Hematopoietic multipotent progenitor cell treated with erythropoietin and hydrocortisone succinate and interleukin-3 and kit ligand, for 6 days (in vitro differentiated cells): ENCODE measurements at places on chromosomes 4 and X.

DNA sequence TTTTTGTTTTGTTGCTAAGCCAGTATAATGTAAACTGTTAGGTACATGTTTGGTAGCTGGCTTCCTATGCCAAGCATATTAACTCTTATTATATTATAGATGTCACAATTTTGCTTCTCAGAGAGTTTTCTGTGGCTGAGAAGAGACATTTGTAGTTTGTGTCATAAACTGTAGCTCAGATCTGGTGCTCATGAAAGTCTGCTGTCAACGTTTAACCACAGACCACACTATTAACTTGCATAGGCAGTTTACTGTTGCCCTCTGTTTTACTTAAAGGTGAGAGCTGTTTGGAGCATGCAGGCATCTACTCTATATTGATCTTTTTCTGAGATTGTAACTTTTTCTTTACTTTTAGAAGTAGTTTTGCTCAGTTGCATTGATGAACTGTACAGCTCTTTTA, 166.8 kb downstream of the TLL1 start:
- no peak for DNase-seq

GRCh38 chrX:41180194-41180908, 95.1 kb downstream of the USP9X start:
- DNase-seq, result peak; percentile 78

DNA sequence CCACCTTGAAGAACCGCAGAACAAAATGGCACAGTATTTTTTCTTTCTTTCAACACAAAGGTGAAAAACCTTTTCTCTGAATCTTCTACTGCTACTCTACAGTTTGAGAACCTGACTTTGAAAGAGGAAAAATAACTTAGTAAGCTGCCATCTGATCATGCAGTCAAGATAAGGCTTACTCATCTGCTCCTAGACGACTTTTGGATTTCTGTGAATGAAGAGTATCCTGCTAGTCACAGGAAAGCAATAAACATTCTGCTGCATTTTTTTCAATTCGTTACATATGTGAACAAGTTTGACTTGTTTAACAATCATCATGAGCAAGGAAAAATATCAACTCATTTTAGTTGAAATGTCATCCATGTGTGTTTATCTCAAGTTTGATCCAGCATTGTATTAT, 25.2 kb downstream of the TIGD2 start:
- peak; percentile 23 for DNase-seq

- no peak for DNase-seq
These were observed 97.4 kb downstream of the CHRNA9 start for GRCh38 chr4:40432504-40432903.

DNA sequence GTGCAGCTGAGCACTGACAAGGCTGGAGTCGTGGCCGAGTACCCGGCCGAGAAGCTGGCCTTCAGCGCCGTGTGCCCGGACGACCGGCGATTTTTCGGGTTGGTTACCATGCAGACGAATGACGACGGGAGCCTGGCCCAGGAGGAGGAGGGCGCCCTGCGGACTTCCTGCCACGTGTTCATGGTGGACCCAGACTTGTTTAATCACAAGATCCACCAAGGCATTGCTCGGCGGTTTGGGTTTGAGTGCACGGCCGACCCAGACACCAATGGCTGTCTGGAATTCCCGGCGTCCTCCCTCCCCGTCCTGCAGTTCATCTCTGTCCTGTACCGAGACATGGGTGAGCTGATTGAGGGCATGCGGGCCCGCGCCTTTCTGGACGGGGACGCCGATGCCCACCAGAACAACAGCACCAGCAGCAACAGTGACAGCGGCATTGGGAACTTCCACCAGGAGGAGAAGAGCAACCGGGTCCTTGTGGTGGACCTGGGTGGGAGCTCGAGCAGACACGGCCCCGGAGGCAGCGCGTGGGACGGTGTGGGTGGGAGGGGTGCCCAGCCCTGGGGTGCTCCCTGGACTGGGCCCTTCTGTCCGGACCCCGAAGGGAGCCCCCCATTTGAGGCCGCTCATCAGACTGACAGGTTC, 24.3 kb downstream of the RGS12 start:
- no peak for DNase-seq

DNA sequence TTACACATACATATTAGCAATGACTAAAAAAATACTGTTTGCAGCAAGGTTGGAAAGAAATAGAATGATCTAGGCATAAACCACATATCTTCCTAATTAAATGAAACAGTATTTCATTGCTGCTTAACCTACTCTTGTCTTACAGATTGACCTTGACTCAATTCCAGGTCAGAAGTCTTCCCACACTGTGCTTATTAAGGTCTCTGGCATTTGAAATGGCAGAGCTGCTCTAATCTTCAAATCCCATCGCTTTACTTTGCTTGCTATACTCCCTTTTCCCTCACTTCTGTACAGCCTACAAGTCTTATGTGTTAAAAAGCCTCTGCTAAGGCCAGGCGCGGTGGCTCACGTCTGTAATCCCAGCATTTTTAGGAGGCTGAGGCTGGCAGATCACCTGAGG, 424.5 kb downstream of the RPA4 start:
- DNase-seq, result no peak

GRCh38 chr4:148333265-148333664, 108.9 kb downstream of the NR3C2 start:
- DNase-seq, result no peak

GRCh38 chr4:80586716-80587115, 251.2 kb downstream of the CFAP299 start:
- DNase-seq, result no peak

DNA sequence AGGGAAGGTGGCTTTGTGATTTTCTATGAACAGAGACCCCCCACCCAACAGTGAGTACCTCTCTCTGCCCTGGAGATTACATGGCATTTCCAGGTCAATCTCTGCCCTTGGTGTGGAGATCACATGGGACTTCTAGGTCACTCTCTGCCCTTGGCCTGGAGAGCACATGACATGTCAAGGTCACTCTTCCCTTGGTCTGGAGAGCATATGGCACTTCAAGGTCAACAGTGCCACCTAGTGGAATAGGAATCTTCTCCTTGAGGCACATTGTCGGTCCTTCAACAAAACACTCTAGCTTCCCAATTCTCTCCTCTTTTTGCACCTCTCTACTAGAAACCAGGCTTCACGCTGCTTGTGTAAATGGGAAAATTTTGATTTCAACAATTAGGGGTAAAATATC, 66.2 kb upstream of the TACR3 start:
- peak; percentile 75 for DNase-seq

DNA sequence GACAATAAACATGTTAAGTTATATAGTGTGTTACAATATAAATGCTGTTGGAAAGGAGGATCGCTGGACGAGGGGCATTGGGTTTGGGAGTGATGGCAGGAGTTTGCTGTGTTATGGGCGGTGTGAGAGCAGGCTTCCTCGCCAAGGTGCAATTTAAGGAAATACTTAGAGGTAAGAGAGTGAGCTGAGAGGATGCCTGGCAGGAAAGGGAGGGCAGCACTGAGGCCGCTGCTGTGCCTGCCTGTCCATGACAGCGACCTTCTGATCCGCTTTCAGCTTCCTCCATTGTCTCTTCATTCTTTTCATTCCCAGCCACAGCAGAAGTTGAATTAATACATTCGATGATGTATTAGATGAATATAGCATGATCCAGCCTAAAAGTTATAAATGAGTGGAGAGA, 41.2 kb upstream of the TBC1D14 start:
- no peak for DNase-seq

DNA sequence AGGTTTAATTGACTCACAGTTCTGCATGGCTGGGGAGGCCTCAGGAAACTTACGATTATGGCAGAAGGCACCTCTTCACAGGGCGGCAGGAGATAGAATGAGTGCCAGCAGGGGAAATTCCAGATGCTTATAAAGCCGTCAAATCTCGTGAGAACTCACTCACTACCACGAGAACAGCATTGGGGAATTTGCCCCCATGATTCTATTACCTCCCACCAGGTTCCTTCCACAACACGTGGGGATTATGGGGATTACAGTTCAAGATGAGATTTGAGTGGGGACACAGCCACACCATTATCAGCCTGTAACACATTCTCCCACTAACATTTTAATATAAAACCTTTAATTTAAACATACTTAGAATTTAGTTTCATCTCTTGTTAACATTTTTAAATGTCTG, 144.7 kb upstream of the SMIM10 start:
- no peak for DNase-seq

- no peak for DNase-seq
These were observed 102.5 kb downstream of the POLA1 start for GRCh38 chrX:24796204-24796603.

- DNase-seq, result no peak
These were observed 5.3 kb downstream of the NAT8L start for GRCh38 chr4:2064276-2064991.

GRCh38 chr4:169604903-169605331, 7.5 kb downstream of the NEK1 start:
- DNase-seq, result no peak

- DNase-seq, result no peak
These were observed 65.2 kb downstream of the IGFBP7 start for GRCh38 chr4:57044996-57045395.

GRCh38 chrX:93422693-93423092, 250.7 kb downstream of the NAP1L3 start:
- peak; percentile 22 for DNase-seq

DNA sequence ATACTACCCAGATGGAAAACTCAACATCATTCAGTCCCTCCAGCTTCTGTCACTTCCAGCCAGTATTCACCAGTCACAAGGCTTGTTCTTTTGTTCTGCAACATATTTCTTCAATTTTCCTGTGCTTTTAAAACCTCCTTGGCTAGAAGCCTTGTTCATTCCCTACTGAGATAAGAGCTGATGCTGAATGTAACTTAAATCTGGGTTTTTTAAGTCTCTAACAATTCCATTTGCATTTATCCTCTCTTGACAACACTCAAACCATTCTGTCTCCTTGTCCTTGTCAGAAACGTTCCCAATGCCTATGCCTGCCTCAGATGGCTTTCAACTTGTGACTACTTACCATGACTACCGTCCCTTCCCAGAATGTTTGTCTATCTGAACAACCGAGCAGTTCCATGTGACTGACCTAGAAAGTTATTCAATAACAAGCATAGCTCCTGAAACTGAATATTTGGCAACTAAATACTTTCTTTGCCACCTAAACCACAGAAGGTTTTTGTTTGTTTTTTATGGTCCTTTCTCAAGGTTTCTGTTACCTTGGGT, 682.9 kb upstream of the GALNTL6 start:
- DNase-seq, result no peak

DNA sequence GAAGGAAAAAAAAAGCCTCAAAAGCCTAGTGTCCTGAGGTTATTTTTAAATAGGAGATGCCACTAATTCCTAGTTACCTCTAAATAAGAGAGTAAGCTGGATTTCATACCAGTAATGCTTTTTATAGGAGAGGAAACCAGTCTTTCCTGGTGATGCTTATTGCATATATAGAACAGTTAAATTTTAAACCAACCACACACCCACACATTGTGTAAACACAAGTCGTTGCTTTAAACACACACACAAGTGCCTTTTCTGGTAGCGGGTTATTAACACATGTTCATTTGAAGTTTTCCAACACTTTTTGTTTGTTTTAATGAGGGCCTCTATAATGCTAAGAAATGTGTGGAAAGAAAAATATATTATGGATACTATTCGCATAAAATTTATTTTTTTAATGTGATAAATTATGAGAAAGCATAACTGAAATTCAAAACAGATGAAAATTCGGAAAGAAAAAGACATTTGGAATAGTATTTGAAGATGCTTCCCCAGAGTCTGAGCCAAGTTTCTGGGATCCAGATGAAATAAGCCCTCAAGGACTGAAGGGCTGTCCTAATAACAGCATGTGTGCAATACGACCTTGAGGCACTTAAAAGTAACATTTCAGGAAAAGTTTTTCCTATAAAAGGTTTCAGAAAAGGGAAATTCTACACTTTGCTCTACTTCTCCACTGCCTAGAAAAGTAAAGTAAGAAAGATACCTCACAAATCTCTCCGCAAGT, 2.0 kb downstream of the ANTXR2 start:
- no peak for DNase-seq

DNA sequence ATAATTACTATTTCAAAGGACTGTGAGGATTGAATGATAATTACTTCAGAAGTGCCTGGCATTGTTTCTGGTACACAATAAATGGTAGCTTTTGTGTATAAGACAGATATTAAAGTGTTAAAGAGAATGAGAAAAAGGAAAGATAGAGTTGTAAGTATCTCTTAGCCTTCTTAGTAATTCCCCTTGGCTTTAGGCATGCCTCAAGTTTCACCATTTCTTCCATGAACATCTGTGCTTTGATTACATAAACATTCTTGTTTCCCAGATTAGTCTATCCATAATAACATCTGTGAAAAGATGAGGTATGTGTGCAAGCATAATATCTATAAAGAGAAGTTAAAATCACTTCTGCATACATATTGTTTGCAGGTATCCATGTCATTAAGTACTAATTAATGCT, 230.9 kb upstream of the TEX13A start:
- no peak for DNase-seq

- no peak for DNase-seq
These were observed 356.7 kb upstream of the DIPK2B start for GRCh38 chrX:45557387-45557786.

GRCh38 chrX:149569770-149570169, 17.5 kb downstream of the MAGEA9B start:
- DNase-seq, result no peak

DNA sequence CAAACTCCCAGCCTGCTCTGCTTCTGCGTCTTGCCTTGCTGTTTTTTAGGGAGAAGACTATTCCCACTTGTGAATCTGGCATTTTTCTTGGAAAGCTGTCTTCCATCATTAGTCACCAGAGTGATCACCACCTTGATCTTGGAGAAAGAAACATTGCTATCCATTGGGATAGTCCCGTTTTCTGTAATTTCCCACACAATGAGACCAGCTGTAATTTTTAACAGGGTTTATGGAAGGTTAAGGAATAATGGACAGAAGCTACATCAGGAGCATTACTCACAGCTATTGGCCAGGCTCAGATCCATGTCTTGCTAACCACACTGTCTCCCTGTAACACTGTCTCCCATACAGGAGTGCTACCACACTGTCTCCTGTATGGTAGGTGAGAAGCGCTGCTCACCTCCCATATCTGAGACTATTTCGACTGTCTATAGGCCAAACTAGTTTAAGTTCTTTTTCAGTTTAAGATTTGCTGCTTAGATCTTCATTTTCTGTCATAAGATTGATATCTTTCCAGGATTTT, 523.0 kb downstream of the SPRY1 start:
- no peak for DNase-seq

- no peak for DNase-seq
These were observed 2.1 kb downstream of the KLHL34 start for GRCh38 chrX:21655901-21656586.

DNA sequence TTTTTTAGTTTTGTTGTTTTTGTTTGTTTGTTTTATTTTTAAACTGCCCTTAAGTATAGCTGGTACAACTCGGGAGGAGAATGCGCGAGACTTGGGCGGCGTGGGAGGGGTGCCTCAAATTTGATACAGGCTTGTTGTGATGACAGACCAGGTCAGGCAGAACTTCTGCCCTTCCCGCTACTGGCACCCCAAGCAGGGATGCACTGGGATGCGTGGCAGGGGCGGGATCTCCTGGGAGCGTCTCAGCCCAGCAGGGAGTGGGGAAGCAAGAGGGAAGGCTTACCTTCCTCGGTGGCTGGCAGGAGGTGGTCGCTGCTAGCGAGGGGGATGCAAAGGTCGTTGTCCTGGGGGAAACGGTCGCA, 851 bp downstream of the SFRP2 start:
- no peak for DNase-seq

- no peak for DNase-seq
These were observed 126.0 kb downstream of the EMCN start for GRCh38 chr4:100391863-100392262.
